ENCODE measurements at places on chromosomes 2 and 18.

DNA sequence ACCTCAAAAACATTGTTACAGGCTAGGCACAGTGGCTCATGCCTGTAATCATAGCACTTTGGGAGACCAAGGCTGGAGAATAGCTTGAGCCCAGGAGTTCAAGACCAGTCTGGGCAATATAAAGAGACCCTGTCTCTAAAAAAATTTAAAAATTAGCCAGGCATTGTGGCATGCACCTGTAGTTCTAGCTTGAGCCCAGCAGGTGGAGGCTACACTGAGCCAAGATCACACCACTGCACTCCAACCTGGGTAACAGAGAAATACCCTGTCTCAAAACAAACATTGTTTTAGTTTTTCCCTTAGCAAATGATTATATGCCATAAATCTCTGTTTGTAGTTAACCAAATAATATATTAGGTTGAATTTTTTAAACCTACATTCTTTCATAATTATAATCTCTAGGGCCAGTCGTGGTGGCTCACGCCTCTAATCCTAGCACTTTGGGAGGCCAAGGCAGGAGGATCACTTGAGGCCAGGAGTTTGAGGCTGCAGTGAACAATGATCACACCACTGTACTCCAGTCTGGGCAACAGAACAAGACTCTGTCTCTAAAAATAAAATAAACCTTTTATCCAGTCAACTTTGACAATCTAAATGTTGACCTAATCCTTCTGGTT lies 13.3 kb upstream of the CYP20A1 start:
- peak; percentile 30 for DNase-seq

DNA sequence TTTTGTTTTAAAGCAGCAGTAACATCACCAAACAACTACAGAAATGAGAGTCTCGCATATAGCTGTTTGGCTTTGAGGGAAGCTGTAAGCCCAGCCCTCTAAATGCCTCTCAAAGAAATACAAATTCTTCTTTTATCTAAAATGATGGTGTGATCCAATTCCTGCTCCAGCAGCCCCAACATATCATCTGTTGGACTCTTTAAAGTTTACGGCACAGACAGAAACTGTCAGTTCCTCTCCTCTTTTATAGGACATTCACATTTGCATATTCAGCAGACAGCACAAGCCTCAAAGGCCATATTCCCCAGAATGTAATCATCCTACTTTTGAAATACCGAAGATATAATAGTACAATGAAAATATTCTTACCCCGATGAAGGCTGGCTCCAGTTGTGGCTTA lies 216.9 kb upstream of the REV1 start:
- no peak for DNase-seq

DNA sequence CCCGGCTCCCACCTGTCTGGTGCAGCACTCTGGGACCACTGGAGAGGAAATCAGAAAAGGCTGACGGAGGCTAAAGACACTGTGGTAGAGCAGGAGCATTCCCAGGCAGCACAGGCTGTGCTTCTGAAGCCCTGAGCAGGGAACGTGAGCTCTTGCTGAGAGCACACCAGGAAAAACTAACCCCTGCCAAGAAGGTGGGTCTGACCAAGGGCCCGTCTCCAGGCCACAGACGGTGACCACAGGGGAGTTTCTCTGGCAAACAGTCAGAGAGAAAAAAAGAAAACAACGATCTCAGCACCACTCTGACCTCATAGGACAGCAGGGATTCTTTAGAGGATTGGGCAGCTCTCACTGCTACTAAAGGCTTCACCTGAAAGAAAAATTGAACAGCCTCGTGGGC lies 201.4 kb downstream of the AFF3 start:
- no peak for DNase-seq

DNA sequence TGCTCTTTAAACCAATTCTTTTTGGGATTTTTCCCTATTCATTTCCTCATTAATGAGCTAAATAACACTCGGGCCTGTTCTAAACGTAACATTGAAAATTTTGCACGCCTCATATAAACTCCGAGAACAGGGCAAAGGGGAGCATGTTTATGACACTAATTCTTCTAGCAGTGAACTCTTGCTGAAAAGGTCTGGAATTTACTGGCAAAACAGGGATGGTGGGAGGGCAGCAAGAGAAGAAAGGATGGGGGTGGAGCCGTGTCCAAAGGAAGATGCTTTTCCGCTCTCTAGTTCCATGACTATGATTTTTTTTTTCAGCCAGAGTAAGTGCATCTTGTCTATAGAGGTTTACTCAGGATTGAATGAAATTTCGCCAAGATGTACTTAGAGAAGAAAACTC lies 50.0 kb upstream of the IL1R1 start:
- no peak for DNase-seq

GRCh38 chr18:64238076-64238475 lies 89.2 kb upstream of the LINC00305 start:
- DNase-seq, result no peak

DNA sequence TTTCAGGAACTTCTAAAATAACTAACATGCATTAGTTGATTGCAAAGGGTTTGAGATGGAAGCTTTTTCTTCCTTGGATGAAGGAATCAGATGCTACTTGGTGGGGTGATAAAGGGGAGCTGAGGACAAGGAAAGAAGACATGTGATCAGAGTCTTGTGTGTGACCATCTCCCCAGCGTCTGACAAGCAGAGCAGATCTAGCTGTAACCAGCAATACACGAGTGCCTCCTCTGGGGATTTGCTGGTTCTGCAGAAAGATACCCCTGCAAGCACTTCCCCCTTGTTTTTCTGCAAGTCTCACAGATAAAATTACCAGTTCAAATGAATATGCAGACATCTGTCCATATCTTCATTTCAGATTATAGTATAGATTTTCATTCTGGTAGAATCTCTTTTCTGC lies 2.7 kb downstream of the CDH7 start:
- no peak for DNase-seq

GRCh38 chr2:177298191-177298590 lies 33.7 kb upstream of the NFE2L2 start:
- DNase-seq, result no peak

- no peak for DNase-seq
Measured at GRCh38 chr2:65649811-65650589, 217.6 kb upstream of the SPRED2 start.

GRCh38 chr2:12051831-12052230 lies 305.4 kb downstream of the LPIN1 start:
- DNase-seq, result no peak

- DNase-seq, result no peak
Measured at GRCh38 chr18:36412778-36413177, 115.3 kb downstream of the FHOD3 start.

DNA sequence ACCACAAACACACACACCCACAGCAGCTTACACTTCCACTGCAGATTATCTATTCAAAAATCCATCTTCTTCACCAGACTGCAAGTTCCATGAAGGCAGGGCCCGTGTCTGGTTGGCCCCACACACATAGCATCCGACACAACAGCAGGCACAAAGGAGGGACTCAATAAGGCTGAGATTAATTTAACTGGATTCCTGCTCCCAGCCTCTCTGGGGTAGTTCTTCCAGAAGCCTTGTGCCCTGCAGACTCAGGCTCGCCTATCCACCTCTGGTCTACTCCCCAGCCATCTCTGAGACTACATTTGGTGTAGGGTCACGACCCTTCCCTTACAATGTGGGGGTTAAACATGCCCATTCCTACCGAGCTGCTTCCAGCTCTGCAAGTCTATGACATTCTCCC lies 57.7 kb downstream of the TRABD2A start:
- DNase-seq, result no peak

GRCh38 chr2:219556413-219556812 lies 12.6 kb downstream of the TMEM198 start:
- DNase-seq, result no peak

DNA sequence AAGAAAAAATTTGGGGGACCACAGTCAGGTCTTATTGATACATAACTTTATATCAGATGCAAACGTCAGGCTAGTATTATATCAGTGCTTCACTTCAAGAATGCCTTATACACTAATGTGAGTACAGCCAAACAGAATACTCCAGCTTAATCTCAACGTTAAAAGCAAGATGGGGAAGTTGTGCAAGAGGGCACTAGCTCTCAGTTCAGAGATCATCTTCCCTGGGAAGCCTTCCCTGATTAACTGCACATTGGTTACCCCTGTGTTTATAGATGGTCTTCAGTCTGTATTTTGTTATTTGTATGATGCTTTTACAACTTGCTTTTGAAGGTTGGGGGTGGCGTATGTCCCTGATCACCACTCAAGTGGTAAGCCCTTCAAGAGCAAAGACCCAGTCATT lies 11.4 kb downstream of the EPAS1 start:
- no peak for DNase-seq

DNA sequence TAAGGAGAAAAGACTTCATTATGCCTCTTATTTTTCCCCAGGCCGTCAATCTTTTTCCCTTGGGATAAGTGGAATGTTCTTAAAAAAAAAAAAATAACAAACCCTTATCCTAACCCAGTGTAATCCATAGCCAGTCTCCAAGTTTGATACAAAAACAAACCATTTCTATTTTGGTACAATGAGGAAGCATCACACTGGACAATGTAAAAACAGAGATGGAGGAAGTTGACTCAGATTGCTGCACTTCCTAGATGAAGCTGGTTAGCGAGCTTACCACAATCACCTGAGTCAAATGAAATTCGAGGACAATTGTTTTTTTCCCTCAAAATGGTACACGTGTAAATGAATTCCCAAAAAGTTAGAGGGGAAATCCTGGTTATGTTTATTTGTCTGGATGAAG lies 259.7 kb downstream of the TCF4 start:
- DNase-seq, result no peak

DNA sequence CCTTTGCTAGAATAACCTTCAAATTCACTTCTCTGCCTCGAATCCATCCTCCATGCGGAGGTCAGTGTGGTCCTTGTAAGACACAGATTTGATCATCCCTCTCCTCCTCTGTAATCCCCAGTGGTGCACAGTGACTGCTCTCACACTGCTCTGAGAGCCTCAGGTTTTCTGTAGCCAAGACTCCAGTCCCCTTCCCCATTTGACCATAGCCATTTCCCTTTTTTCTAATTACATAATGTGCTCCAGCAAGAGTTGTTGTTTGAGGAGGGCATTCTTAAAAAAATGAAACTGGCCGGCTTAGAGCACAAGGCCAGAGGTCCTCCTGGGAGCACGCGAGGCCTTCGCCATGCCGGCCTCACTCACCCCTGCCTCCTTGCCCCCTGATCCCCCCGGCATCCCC lies 34.7 kb upstream of the LPIN1 start:
- no peak for DNase-seq

GRCh38 chr2:65276609-65277008 lies 49.0 kb downstream of the ACTR2 start:
- no peak for DNase-seq

GRCh38 chr2:238465487-238466242 lies 38.9 kb downstream of the ASB1 start:
- no peak for DNase-seq

DNA sequence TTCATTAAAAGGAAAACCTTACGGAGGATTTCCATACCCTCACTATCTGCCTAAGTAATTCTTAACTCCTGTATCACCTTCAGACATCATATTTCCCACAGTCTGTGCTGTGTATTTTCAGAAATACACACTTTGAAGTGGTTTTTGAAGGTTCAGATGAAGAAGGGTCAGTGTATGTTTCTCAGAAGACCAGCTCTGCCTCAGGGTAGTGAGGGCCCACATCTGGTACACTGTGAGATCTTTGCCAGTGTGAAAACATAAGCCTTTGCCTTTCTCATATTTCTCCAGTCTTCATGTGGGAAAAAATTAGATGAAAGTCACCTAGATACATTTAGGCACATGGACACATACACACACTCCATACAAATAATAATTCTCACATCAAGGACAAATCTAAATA lies 408.4 kb downstream of the RIT2 start:
- DNase-seq, result no peak

GRCh38 chr2:38138419-38138818 lies 62.5 kb upstream of the CYP1B1 start:
- DNase-seq, result no peak

- DNase-seq, result no peak
Measured at GRCh38 chr18:24364177-24364576, 33.4 kb downstream of the OSBPL1A start.

DNA sequence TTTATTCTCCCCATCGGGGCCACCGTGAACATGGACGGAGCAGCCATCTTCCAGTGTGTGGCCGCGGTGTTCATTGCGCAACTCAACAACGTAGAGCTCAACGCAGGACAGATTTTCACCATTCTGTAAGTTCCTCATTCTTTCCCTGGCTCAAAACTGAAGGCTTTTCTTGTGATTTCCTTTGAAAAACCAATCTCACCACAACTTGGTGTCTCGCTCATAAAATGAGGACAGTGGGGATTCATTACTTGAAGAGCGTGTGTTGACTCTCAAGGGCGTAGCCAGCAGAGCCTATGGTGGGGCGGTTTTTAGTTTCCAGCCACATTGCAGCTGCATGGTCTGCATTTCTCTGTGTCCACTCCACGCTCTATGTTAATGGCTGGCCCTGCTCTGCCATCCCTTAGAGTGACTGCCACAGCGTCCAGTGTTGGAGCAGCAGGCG lies 29.0 kb downstream of the SLC1A4 start:
- DNase-seq, result no peak

GRCh38 chr18:73895701-73896100 lies 251.9 kb downstream of the FBXO15 start:
- no peak for DNase-seq

DNA sequence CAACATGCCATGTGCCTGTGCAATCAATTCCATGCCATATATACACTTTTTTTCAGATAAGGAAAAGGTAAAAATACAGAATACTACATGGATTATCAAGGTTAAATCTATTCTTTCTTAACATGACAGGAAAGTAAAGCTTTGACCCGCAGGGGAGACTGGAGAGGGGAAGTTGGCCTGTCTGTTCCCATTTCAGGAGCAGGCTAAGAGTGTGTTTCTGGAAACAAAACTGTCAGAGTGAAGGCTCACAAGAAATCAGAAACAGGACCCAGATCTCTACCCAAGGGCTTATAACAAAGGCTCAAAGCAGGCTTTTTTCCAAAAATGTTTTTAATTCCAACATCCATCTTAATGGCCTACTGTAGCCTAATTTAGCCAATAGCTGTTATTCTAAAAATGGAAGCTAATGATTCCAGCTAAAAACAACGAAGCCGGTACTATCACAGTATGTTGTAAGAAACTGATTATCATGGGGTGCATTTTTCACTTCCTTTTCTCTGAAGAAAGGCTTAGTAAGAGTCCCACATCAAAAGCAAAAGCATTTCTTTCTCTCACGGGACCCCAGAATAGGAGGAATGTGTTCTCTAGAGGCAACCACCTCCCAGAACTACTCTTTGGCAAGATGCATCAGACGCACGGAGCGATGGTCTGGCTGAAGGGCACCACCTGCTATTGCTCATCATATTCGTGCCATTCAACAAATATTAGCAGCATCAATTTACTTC lies 41.4 kb downstream of the FECH start:
- no peak for DNase-seq

DNA sequence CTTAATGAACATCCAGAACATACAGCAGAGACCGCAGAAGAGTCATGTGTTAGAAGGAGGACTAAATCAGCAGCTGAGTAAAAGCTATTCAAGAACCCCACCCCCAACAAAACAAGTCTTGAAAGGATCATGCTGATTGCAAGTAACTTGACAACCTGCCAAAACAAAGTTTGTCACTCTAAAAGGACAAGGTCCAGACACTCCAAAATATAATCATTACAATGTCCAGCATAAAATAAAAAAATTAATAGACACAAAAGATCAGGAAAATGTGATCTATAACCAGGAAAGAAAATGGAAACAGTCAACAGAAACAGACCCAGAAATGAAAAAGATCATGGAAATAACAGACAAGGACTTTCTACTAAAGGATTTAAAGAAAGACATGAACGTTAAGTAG lies 28.5 kb downstream of the CCDC88A start:
- no peak for DNase-seq

GRCh38 chr2:17162713-17163112 lies 355.5 kb downstream of the RAD51AP2 start:
- DNase-seq, result no peak

- DNase-seq, result no peak
Measured at GRCh38 chr2:133680343-133681049, 112.2 kb upstream of the NCKAP5 start.
